ENCODE measurements at places on chromosomes 11 and 22.

- no peak for DNase-seq
These were observed 43.8 kb downstream of the KCNQ1OT1 start for GRCh38 chr11:2655834-2656622.

GRCh38 chr11:1946812-1947484 lies at the start of gene MRPL23:
Gene MRPL23, plus strand, starts transcription at chr11:1947332. Its CDS starts 31 bp downstream, at chr11:1947363.
- DNase-seq: no peak

DNA sequence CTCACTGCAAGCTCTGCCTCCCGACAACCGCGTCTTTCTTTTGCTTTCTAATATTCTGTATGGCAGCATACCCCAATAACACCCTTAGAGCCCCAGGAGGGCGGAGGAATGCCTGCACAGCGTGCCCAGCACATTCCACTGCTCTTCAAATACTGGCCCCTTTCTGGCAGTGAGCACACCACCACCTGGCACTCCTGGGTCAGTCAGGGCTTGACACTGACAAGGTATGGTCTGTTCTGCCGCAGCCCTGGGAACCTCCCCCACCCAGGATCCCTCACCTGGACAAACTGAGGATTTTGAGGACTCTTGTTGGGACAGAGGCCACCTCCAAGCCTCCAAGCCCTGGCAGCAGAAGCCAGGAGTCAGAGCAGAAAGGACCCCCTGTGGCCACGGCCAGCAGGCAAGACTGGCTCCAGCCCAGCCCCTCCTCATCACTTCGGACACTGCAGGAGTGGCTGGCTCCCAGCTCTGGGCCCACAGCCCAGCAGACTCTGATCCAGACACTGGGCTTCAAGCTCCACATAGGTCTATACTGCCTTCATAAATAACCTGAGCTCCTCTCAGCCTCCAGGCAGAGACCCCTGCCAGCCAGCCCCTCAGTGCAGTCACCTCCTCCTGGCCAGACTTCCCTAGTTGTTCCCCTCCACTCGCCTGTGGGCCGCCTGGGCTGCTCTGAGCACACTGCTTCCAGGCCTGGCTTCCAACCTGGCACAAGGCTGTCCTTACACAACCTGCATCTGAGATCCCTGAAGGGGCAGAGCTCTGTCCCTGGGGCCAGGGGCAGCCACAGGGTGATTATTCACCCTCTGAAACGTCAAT lies 14.5 kb downstream of the CARS1 start:
- no peak for DNase-seq

- DNase-seq: no peak
These were observed 97.5 kb upstream of the CCDC179 start for GRCh38 chr11:22957786-22958185.

GRCh38 chr11:46271875-46272815 lies 5.3 kb upstream of the CREB3L1 start:
- no peak for DNase-seq

Data from CD4-positive, alpha-beta T cell treated with Interleukin-15 for 4 hours (primary cell).